ENCODE measurements at places on chromosomes 5 and 9. TPM values are rescaled to one million over a fixed set of nuclear protein-coding genes. Genes with fewer than 3 reads are reported as not detected.

GRCh38 chr5:139524446-139524845 is 36.7 kb upstream of the UBE2D2 start:
- DNase-seq: no peak

GRCh38 chr9:105305856-105306255 is 61.4 kb downstream of the SLC44A1 start:
- no peak for DNase-seq

GRCh38 chr5:75152860-75153259 is 83.8 kb downstream of the ANKRD31 start:
- DNase-seq: no peak

DNA sequence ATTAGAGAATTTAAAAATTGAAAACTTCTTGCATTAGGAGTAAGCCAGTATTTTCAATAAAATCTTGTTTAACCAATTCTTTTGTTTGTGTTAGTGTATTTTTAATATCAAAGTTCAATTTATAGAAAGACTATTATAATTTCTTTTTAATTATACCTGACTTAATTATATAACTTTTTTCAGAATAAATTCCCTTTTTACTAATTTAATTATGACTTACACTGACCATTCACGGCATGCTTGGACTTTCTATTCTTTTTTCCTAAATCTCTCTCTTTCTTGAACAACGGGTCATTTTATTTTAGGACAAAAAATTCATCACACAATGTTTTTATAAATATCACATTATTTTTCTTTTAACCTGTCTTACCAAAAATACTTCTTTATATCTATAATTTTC is 555.3 kb upstream of the PTGER4 start:
- DNase-seq: no peak

DNA sequence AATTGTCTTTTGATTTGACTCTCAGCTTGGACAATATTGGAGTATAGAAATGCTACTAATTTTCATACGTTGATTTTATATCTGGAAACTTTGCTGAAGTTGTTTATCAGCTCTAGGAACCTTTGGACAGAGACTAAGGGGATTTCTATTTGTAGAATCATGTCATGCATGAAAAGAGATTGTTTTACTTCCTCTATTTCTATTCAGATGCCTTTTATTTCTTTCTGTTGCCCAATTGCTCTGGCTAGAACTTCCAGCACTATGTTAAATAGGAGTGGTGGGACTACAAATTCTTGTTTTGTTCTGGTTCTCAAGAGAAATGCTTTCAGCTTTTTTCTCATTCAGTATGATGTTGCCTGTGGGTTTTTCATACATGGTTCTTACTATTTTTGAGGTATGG is 112.8 kb upstream of the CDH12 start:
- no peak for DNase-seq

DNA sequence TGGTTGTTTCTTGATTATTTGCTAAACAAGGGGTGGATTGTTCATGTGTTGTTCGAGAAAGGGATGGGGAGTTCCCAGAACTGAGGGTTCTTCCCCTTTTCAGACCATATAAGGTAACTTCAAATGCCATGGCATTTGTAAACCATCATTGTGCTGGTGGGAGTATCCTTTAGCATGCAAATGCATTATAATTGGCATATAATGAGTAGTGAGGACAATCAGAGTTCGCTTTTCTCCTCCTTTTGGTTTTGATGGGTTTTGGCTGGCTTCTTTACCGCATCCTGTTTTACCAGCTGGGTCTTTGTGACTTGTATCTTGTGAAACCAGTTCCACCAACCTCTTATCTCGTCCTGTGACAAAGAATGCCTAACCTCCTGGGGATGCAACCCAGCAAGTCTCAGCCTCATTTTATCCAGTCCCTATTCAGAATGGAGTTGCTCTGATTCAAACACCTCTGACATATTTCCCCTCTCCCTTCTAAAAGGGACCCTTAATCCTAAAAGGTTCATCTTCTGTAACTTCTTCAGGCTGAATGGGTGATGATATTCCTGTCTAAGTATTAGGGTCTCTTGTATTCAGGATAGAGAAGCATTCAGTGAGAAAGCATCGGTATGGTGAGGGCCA is 8.7 kb upstream of the FBN2 start:
- DNase-seq: no peak

- no peak for DNase-seq
Observed at GRCh38 chr5:88886252-88886651, 3.3 kb upstream of the MEF2C start.

- DNase-seq: no peak
Observed at GRCh38 chr9:13364271-13365000, 84.9 kb upstream of the MPDZ start.

DNA sequence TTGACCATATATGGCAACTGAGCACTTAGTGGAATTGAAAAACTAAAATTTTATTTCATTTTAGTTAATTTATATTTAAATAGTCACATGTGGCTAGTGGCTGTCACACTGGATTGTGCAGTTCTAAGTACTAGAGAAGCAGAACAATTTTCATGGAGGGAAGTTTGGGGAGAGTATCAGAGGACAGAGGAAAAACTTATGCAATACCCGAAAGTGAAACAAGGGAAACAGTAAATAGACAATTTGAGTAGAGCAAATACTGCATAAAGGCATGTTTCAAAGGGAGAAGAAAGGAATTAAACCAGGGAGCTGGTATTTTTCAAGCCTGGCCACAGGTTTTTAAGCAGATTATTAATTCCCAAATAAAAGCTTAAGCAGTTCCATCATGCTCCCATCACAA is 590.5 kb upstream of the RORB start:
- no peak for DNase-seq

GRCh38 chr9:127778280-127779135 is at the start of gene SH2D3C:
TSS of gene SH2D3C (minus strand) at chr9:127778666. CDS start at chr9:127778627, 39 bp downstream.
- no peak for DNase-seq

DNA sequence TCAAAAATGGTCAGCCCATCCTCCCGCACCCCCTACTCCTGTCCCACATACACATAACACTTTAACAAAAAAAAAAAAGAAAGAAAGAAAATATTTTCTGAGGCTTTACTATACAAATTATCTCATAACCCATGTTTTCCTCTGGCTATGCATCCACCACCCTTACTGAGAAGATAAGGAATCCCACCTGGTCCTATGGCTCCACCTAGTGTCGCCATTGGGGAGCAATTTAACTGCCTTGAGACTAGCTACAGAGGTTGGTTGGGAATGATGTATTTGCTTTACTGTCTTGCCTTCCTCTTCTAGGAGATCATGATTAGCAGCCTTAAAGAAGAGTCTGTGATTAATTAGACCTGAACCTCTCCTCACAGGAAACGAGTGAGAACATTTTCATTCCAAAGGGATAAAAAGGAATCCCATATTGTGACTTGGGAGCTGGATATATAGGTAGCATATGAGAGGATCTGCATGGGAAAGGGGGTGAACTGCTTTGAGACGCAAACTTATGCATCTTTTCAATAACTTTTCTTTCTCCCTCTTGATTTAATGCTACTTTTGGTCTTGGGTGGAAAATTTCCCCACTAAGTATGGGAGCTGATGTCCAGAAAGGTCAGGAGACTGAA is 77.7 kb upstream of the SELENOP start:
- DNase-seq: peak; percentile 84

- DNase-seq: no peak
Observed at GRCh38 chr5:112534611-112535255, 115.7 kb upstream of the EPB41L4A start.

GRCh38 chr9:10876333-10876732 is 263.5 kb upstream of the PTPRD start:
- DNase-seq: no peak

DNA sequence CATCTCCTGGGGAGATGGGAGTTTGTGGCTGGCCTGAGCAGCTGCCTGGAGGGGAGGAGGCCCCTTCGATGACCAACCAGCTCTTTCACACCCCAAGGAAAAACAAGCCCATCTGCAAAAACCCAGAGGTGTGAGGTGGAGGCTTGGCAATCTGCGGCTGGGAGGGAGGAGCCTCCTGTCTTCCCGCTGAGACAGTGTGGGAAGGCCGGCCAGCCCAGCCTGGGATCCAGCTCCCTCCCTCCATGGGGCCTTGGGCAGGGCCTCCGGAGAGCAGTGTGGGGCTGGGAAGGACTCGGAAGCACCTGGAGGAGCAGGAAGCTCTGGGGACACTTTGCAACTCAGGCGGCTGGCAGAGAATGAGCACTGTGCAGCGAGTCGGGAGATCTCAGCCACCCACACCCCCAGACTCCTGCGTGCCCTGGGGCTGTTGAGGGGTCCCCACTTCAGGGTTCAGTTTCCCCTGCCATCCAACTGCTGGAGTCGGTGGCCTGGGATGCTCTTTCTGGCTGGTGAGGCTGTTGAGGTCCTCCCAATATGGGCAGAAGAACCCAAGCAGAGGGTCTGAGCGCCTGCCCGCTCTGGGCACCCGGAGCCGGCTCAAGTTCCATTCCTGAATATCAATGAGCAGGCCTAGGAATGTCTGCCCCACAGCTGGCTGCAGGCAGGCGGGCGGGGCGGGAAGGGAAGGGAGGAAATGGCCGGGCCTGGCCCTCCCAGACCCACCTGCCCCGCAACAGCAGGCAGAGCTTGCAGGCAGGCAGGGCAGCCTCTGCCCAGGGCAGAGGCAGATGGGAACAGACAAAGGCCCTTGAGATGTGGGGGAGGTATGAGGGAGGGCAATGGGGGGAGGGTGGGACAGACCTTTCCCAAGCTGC is 101.1 kb downstream of the FGF18 start:
- no peak for DNase-seq

DNA sequence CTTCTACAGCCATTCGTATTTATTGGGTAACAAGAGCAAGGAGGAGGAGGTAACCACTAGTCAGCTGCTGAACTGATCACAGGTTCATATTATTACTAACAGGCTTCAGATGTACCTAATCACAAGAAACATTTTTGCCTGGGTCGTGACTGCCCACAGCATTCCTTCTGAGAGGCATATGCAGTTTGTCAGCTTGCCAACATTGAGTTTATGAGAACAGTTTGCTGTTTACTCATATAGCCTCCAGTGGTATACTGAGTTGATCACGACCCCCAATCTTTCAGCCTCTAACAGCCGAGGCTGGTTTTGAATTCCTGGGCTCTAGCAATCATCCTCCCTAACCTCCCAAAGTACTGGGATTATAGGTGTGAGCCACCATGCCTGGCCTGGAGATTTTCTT is 693.6 kb downstream of the TLE1 start:
- DNase-seq: no peak

DNA sequence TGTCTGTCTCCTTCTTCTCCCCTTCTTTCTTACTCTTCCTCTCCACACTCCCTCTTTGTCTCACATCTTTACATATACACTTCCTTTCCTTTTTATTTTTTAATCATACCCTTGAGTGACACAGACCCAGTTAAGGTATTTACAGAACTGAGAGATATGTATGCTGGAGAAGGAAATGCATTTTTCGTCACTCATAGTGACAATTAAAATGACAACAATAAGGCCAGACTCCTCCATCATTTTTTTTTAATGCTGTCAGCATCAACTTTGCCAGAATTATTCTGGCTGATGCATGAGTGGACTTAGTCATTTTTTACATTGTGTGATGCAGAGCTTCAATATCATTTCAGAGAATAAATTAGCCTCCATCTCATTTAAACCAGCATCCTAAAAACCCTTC is 272.9 kb downstream of the TMEM38B start:
- no peak for DNase-seq

PCDH1 gene
- total RNA-seq: 25.3 TPM

GPR150 gene
- total RNA-seq: not detected

PCDHGB3 gene
- 5.4 TPM for total RNA-seq

DBH gene
- total RNA-seq: not detected

TAF9 gene
- 41.5 TPM for total RNA-seq
